Airway epithelial cell (primary cell): ENCODE measurements at places on chromosomes 7 and 10. TPM values are rescaled to one million over a fixed set of nuclear protein-coding genes. Genes with fewer than 3 reads are reported as not detected.

ITGA8 gene
- not detected in 2 replicates for total RNA-seq

SRRM3 gene
- 0.19 and 0.85 TPM in 2 replicates for total RNA-seq

URGCP gene
- total RNA-seq, result 16.7 and 22.1 TPM in 2 replicates

VAX1 gene
- not detected in 2 replicates for total RNA-seq

ADRA2A gene
- not detected in 2 replicates for total RNA-seq

SLC16A9 gene
- total RNA-seq, result 10.3 and 12.8 TPM in 2 replicates

NRAP gene
- not detected in 2 replicates for total RNA-seq

TAS2R60 gene
- total RNA-seq, result not detected in 2 replicates

FAM25C gene
- 8.0 and 9.6 TPM in 2 replicates for total RNA-seq
